ENCODE measurements at places on chromosomes 11 and 22.

- DNase-seq = no peak
- no peak overlapping the region for H3K4me3 ChIP-seq
- H3K4me1 ChIP-seq = no peaks in the 10 kb centered on the region
- H3K27me3 ChIP-seq = peaks cover 59% of the 10 kb centered on the region
- H3K36me3 ChIP-seq = peaks cover 2% of the 10 kb centered on the region
Observed at GRCh38 chr11:126601550-126602215, 246.2 kb downstream of the ST3GAL4 start.

GRCh38 chr22:20803696-20804324 is 29.9 kb downstream of the SERPIND1 start:
- peak overlapping the region; percentile 66 for H3K27ac ChIP-seq
- peak; percentile 8 for DNase-seq
- no peaks in the 10 kb centered on the region for H3K4me1 ChIP-seq

DNA sequence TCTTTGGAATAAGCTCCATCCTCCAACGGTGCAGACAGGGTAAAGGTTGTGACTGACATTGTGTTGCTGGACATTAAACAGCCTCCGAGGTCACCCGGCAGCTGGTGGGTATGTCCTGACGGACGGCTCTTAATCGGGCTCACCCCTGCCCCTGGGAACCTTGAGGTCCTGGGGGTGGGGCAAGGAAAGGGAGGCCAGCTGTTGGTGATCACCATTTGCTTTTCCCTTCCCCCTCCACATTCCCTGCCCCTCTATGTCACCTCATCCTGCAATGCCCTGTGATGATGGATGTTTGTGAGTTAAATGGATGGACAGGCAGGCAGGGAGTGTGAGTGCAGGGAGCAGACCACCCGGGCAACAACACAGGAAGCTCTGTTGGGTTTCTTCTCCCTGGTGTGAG is 26.3 kb downstream of the APLNR start:
- H3K27me3 ChIP-seq = peaks cover 32% of the 10 kb centered on the region
- DNase-seq = no peak
- no peak overlapping the region for H3K4me3 ChIP-seq

GRCh38 chr11:2470495-2470894 is 25.7 kb downstream of the KCNQ1 start:
- no peaks in the 10 kb centered on the region for H3K27me3 ChIP-seq
- H3K27ac ChIP-seq = no peak overlapping the region
- H3K36me3 ChIP-seq = no peaks in the 10 kb centered on the region
- peaks cover 27% of the 10 kb centered on the region for H3K4me1 ChIP-seq

DNA sequence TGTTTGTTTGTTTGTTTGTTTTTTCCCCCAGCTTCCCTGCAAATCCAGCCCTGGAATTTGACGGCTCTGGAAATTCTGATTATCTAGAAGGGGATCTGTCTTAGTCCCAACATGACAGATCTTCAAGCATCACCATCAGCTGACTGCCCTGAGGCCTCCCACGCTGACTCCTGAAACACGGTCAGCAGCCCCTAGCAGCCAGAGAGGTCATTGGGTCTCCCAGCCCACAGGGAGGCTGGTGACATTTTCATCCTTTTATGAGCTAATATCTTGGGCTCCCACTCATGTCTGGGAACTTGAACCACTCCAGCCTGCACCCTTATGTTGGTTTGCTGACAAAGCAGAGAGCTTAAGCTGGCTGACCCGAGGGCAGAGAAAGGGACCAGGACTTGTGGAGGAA is 66.0 kb upstream of the TIMP3 start:
- peaks cover 6% of the 10 kb centered on the region for H3K36me3 ChIP-seq
- peaks cover 57% of the 10 kb centered on the region for H3K27me3 ChIP-seq
- no peaks in the 10 kb centered on the region for H3K4me1 ChIP-seq
- no peak overlapping the region for H3K4me3 ChIP-seq
- DNase-seq = no peak
- H3K27ac ChIP-seq = no peak overlapping the region

DNA sequence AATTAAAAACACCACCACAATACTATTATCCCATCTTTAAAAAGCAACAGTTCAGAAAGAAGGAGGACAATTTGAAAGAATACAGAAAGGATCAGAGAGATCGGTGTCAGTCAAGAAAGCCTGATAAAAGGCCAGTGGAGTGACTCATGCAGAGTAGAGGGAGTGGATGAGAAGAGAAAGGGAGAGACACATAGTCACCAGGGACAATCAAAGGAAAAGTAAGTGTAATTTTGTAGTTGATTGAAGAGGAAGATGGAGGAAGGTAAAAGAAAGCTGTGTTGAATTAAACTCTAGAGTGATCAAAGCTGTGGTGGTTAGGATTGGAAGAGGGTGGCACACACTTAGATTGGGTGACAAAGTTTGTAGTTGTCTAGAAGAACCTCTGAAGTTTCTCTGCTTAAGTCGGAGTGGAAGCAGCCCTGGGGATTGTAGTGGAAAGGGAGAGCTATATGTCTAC is 14.1 kb downstream of the SPECC1L start:
- peak overlapping the region; percentile 72 for H3K27ac ChIP-seq
- H3K4me3 ChIP-seq = peak overlapping the region; percentile 74
- no peak for DNase-seq
- H3K27me3 ChIP-seq = no peaks in the 10 kb centered on the region

GRCh38 chr11:407651-408123 is 7.1 kb downstream of the SIGIRR start:
- no peak overlapping the region for H3K27ac ChIP-seq
- H3K4me3 ChIP-seq = no peak overlapping the region
- no peaks in the 10 kb centered on the region for H3K27me3 ChIP-seq
- H3K36me3 ChIP-seq = no peaks in the 10 kb centered on the region
- no peak for DNase-seq

DNA sequence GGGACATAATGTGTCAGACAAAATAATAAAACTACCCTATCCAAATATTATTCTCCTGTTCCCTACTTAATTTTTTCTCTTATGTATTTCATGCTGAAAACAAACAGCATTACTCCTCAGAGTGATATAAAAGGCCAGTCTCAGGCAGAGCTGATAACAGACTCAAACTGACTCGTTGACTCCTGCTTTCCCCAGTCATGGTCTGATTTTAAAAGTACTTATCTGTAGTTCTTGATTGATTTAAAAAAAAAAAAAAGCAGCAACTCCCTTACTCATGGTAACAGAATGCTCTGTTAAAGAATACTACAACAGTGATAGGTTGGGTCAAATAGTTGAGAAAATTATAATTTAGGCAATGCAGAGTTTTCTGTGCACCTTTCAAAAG is 90.3 kb upstream of the BARX2 start:
- peaks cover 57% of the 10 kb centered on the region for H3K27me3 ChIP-seq
- no peak overlapping the region for H3K4me3 ChIP-seq
- H3K36me3 ChIP-seq = peaks cover 2% of the 10 kb centered on the region
- H3K4me1 ChIP-seq = peaks cover 15% of the 10 kb centered on the region
- no peak overlapping the region for H3K27ac ChIP-seq

Measured in T-helper 17 cell (primary cell).